ENCODE measurements at places on chromosomes 2 and 18.
A peak's percentile ranks its signal among the peaks of the same experiment; 100 is the strongest.

GRCh38 chr2:45370369-45370768, 240.7 kb downstream of the SRBD1 start:
- DNase-seq, result peak; percentile 23

GRCh38 chr2:45904267-45904945, 252.9 kb downstream of the PRKCE start:
- no peak for DNase-seq

DNA sequence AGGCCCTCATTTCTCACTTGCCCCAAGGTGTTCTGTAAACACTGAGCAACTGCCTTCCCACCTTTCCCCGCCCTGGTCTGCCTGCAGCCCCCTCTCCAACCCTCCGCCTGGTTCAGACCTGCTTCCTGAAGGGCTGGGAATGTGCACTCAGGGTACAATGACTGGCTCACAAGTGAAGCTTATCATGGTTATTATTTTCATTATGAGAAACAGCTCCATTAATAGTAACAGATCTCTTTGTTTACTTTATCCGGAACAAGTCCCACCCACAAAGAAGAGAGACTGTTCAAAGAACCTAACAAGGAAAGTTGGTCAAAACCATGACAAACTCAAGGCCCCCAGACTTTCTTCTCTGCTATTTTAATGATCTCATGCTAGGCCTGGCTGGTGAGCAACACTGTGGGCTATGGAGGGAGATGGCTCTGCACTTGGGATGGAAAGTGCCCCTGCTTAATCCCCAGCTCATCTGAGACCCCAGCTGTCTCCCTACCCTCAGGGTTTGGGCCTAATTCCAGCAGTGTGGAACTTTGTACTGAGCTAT, 36.7 kb downstream of the ARHGAP25 start:
- no peak for DNase-seq

- DNase-seq, result no peak
These were observed 52.3 kb upstream of the SCG2 start for GRCh38 chr2:223654384-223654915.

- no peak for DNase-seq
These were observed 28.4 kb downstream of the MBD5 start for GRCh38 chr2:148049284-148049683.

GRCh38 chr2:240388471-240389301, 46.8 kb upstream of the GPC1 start:
- DNase-seq, result no peak

GRCh38 chr2:47616506-47616905, 166.4 kb upstream of the MSH6 start:
- DNase-seq, result no peak

GRCh38 chr18:54191352-54191751, 33.1 kb downstream of the MBD2 start:
- DNase-seq, result no peak

DNA sequence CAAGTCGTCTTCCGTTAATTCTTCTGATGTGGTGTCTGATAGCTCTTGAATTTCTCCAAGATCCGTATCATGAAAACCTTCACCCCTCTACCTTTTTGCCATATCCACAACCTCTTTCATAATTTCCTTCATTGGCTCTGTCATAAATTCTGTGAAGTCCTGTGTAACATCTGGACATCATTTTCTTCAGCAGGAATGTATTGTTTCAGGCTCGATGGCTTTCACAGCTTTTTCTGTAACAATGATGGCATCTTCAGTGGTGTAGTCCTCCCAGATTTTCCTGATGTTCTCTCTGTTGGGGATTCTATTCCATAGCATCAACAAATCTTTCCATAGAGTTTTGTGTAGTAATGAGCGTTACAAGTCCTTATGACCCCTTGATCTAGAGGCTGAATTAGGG, 114.2 kb upstream of the EML6 start:
- no peak for DNase-seq

GRCh38 chr18:27856820-27857219, 320.1 kb downstream of the CDH2 start:
- DNase-seq, result no peak

DNA sequence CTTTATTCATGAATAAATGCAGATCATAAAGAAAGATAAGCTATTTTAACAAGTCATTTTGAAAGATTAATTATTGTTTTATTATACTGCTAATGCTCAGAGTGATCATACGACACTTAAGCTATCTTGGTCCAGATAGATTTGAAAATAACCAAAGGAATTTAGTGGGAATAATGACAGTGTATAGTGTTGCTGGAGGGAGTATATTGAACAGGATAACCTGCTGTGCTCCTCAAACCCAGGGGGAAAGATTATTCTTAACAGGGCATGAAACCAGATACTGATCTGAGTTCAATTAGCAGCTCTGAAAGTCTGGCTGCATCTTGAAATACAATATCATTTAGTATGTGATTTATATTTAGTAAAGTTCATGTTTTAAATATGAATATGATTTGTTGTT, 216.3 kb upstream of the ITGA4 start:
- no peak for DNase-seq

DNA sequence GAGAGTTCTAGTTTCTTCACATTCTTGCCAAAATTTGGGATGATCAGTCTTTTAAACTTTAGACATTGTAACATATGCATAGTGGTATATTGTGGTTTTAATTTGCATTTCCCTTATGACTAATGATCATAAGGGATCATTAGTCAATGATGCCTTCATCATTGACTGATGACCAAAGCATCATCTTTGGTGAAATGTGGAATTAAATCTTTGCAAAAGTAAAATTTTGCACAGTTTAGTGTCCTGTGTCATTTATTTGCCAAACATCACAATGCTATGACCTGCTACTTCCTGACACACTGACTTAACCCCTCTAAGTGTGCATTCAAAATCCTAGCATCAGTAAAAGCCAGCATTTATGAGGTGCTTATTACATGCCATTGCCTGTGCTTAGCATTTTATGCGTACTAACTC, 58.9 kb upstream of the SLC1A4 start:
- DNase-seq, result no peak

GRCh38 chr2:60710707-60711106, 45.4 kb upstream of the PAPOLG start:
- DNase-seq, result no peak
